A172 (cell line): ENCODE measurements at places on chromosomes 11 and 22. TPM values are rescaled to one million over a fixed set of nuclear protein-coding genes. Genes with fewer than 3 reads are reported as not detected.

The OR4C15 gene
- not detected in 2 replicates for total RNA-seq

- DNase-seq = no peak
These were observed 62.0 kb upstream of the PRR5 start for GRCh38 chr22:44639891-44640617.

DNA sequence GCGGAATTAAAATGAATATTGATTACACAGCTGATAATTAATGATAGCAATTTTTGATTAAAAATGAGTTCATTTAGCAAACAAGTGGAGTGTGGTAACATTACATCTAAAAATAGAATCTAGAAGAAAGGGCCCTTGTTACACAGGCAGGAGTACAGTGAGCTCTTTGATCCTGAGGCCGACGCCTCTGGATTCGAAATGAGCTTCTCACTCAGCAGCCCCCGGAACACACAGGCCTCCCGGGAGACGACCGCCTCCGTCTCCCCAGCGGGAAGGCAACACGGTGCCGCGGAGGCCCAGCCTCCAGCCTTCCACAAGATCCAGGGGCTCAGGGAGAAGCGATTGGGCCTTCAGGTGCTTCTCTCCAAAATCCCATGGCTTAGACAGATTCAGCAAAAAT lies 379.1 kb downstream of the BRD1 start:
- DNase-seq = no peak

The FAM180B gene
- not detected in 2 replicates for total RNA-seq

GRCh38 chr11:17343257-17343656 lies 8.3 kb upstream of the NCR3LG1 start:
- DNase-seq = no peak

GRCh38 chr11:107676336-107677057 lies 35.4 kb downstream of the SLN start:
- DNase-seq = no peak

The SYT9 gene
- not detected in 2 replicates for total RNA-seq

- DNase-seq = no peak
These were observed 1458.6 kb downstream of the BRD1 start for GRCh38 chr22:48368975-48369525.

- DNase-seq = no peak
These were observed 563 bp downstream of the GATD1 start for GRCh38 chr11:776561-777287.

The CAVIN3 gene
- not detected in 2 replicates for total RNA-seq

The C22orf23 gene
- 0.10 TPM in 1 of 2 replicates, not detected in the other for total RNA-seq
